NCI-H1092 treated with DMSO at 0.1 percent for 48 hours (cell line): ENCODE measurements at places on chromosomes 3 and 15.

DNA sequence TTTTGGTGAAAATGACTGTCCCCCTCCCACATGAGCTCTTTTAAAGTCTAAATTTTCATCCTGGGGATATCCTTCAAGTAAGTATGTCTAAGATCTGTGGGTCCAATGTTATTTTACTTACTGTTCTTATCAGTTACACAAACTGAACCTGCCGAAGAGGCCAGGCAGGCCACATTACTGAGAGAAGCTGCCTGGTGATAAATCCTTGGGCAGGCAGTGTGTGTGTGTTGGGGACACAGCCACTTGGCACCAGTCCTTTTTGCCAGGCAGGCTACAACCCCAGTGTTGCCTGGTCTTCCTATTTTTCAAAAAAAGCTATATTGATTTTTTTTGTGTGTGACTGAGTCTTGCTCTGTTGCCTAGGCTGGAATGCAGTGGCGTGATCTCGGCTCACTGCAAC, 50.6 kb upstream of the RASA2 start:
- no peak for DNase-seq

DNA sequence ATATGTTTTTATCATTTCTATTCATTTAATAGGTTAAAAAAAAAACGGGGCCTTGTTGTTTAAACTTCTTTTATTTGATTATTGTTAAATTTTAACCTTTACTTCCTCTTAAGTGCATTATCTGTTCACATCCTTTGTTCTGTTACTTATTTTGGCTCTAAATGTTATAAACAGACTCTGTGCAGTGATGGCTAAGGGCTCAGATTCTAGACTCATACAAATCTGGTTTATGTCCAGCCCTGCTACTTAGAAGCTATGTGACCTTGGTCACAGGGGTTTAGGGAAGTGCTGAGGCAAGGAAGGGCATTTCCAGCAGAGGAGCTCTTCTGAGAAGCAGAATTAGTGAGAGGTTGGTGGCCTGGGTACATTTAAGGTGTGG, 55.3 kb upstream of the VILL start:
- DNase-seq: no peak

DNA sequence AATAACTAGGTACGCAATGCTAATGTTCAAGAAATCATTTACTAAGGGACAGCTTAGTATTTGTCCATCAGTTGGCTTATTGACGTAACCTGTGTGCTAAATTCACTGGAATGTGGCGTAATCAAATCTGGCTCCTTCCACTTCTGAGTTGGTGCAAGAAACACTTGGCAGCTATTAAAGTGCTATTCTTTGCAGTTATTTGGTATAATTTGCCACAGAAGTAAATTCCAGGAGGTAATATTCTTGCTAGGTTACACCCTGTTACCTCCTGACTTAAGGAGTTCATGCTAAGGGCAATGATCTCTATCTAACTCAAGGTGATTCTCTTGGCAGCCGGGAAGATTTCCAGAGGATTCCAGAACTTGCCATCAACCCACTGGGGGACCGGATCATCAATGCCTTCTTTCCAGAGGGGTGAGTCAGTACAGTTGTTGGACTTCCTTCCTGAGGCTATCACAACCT, 25.5 kb downstream of the CHP1 start:
- no peak for DNase-seq

- DNase-seq: peak; percentile 54
Measured at GRCh38 chr3:151282921-151283320, 4.6 kb upstream of the P2RY14 start.

GRCh38 chr3:132622148-132622547, 25.1 kb downstream of the ACKR4 start:
- no peak for DNase-seq

GRCh38 chr3:147398813-147399534, 7.4 kb downstream of the ZIC4 start:
- no peak for DNase-seq

DNA sequence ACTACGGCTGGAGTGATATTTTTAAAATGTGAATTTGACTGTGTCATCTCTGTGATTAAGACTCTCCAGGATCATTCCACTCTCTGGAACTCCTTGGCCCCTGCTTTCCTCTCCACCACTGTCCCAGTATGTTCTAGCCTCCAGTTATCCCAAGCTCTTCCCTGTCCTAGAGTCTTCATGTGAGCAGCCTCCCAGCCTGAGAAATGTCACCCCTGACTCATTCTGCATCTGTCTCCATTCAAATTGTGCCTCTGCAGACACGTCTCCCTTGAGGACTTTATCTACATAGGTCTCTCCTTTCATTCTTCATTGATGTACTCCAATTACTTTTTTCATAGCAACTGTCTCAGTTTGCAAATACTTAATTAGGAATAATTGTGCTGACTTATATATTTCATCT, 317.7 kb upstream of the ADAMTS9 start:
- DNase-seq: no peak

GRCh38 chr3:144463911-144464310, 492.3 kb downstream of the DIPK2A start:
- no peak for DNase-seq

- DNase-seq: no peak
Measured at GRCh38 chr3:35537265-35537664, 102.1 kb upstream of the ARPP21 start.
